ENCODE measurements at places on chromosomes 3 and 15.

GRCh38 chr3:100412912-100413590 is 11.7 kb downstream of the LNP1 start:
- no peak overlapping the region for H3K4me3 ChIP-seq
- H3K27me3 ChIP-seq: no peaks in the 10 kb centered on the region
- H3K4me1 ChIP-seq: no peaks in the 10 kb centered on the region
- no peak for DNase-seq
- H3K36me3 ChIP-seq: no peaks in the 10 kb centered on the region

DNA sequence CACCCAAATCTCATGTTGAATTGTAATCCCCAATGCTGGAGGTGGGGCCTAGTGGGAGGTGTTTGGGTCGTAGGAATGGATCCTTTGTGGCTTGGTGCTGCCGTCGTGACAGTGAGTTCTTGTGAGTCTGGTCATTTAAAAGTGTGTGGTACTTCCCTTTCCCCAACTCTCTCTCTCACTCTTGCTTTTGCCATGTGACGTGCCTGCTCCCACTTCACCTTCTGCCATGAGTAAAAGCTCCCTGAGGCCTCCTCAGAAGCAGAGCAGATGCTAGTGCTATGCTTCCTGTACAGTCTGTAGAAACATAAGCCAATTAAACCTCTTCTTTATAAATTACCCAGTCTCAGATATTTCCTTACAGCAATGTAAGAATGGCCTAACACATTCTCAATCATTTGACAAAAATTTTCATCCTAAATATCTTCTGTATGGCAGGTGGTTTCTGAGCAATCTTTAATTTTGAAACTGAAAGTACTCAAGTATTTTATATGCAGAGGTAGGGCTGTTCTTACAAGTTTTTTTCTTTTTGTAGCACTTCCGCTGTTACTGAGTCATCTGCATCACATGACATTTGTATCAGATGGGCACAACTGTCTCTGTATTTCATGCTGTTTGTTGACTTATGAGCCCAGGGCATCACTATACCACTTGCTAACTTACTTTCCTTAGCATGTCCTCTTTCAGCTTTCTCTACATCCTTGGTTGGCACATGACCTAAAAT is 8.8 kb downstream of the RPL39L start:
- no peaks in the 10 kb centered on the region for H3K4me1 ChIP-seq
- DNase-seq: no peak
- H3K36me3 ChIP-seq: no peaks in the 10 kb centered on the region

- H3K4me3 ChIP-seq: no peak overlapping the region
- DNase-seq: no peak
- H3K27me3 ChIP-seq: no peaks in the 10 kb centered on the region
Observed at GRCh38 chr3:77048186-77048585, 8.3 kb downstream of the ROBO2 start.

DNA sequence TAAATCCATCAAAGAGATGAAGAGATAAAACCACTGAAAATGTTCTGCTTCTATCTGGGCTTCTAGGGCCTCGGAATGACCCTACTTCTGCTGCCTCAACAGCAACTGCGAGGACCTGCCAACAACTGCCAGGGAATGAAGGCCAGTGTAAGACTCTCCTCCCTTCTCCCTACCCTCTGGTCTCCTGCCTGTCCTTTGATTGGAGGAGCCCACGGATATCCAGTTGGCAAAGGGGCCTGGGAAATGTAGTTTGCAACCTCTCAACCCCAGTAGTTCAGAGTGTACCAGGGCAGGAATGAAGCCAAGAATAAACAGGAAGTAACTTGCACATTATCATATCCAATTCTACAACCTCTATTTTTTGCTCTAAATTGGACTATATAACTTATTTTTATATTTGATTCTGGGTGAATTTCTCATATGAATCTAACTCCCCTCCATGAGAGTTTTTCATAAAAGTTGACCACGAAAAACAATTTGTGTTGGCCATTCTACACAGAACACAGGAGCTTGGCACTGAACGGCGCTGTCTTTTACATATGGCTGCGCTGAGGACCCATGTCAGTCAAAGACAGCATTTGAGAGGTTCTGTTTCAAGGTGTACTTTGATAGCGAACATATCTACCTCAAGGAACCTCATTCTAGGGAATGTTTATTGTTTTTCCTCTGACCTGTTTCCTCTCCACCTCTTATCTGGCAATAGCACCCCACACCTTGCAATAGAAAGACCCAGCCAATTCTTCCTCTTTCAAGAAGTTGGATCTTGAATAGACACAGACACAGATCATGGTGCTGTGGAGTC is 91.1 kb upstream of the RNF7 start:
- H3K4me1 ChIP-seq: peaks cover 6% of the 10 kb centered on the region
- H3K36me3 ChIP-seq: no peaks in the 10 kb centered on the region
- H3K4me3 ChIP-seq: no peak overlapping the region
- DNase-seq: peak; percentile 77
- no peak overlapping the region for H3K27ac ChIP-seq

DNA sequence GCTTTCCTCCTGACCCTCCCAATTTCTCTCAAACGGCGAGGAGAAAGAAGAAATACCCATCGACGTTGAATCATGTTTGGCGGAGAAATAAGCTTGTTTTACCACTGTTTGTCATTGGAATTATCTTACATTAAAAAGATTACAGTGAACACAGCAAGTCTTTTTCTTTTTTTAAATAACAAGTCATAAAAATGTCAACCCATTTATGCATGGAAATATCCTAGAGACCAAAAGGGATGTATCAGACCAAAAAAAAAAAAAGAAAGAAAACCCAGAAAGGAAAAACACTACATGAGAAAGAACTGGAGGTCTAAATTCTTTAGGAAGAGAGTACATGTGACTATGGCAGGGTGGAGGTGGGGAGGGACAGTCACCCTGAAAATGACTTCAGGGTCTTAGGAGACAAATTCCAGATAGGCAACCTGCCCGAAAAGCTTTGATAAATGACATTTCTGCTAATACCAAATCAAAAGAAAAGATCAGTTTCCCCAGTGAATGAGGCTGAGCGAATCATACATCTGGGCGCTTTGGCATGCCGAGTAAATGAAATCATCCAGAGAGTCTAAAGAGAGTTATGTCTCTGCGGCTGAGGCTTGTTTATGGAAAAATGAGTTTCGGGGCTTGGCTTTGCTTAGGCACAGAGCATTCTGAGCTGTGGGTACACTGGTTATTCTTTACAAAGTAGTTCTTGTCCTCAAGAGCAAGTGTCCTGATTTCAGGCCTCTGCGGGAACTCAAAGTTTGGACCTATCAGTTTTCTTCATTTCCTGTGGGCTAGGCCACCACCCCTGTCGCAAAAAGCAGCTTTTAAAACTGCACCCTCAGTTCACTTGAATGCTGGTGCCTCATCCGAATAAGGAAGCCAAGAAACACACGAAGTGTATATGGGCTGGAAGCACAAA is 110.1 kb upstream of the TGFBR2 start:
- H3K4me1 ChIP-seq: no peaks in the 10 kb centered on the region
- no peak for DNase-seq
- peak overlapping the region; percentile 18 for H3K27ac ChIP-seq
- H3K27me3 ChIP-seq: no peaks in the 10 kb centered on the region
- H3K4me3 ChIP-seq: no peak overlapping the region

DNA sequence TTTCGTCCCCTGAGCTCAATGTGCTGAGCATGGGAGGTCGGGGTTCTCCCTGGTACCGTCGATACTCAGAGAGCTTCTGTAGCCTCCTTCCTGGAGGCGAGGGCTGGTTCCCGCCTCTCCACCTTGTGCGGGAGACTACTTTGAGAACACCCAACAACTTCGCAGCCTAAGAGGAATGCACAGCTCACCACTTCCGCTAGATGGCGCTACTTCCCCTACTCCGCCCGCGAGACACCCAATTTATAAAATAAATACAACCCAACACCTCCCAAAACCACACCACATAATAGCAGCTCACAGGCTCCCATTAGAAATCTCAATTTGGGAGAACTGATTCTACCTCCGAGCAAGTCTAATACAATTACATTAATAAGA is 1.2 kb downstream of the RGMA start:
- no peaks in the 10 kb centered on the region for H3K27me3 ChIP-seq
- peaks cover 6% of the 10 kb centered on the region for H3K4me1 ChIP-seq
- H3K27ac ChIP-seq: peak overlapping the region; percentile 79
- DNase-seq: peak; percentile 88
- peak overlapping the region; percentile 68 for H3K4me3 ChIP-seq
- no peaks in the 10 kb centered on the region for H3K36me3 ChIP-seq

DNA sequence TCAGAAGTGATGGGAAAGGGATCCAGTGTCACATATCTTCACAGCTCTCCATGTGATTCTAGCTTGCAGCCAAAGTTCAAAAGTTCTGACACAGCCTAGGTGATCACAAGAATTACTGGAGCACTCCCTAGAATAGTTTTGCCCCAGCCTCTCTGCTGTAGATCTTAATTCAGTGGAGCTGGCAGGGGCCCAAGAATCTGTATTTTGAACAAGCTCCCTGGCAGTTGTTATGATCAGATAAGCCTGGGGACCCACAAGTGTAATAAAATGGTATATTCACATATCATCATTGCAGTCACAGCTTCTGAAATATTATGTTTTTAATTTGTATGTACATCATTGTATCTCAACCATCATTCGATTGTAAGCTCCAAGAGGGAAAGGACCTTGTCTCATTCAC is 62.3 kb downstream of the NOX5 start:
- H3K4me1 ChIP-seq: no peaks in the 10 kb centered on the region
- no peaks in the 10 kb centered on the region for H3K36me3 ChIP-seq
- H3K4me3 ChIP-seq: no peak overlapping the region
- no peaks in the 10 kb centered on the region for H3K27me3 ChIP-seq

GRCh38 chr15:100211855-100212850 is 129.6 kb downstream of the ADAMTS17 start:
- no peaks in the 10 kb centered on the region for H3K27me3 ChIP-seq
- H3K36me3 ChIP-seq: no peaks in the 10 kb centered on the region
- H3K27ac ChIP-seq: no peak overlapping the region
- peaks cover 24% of the 10 kb centered on the region for H3K4me1 ChIP-seq
- H3K4me3 ChIP-seq: no peak overlapping the region
- DNase-seq: peak; percentile 19

- no peaks in the 10 kb centered on the region for H3K27me3 ChIP-seq
- DNase-seq: no peak
- no peak overlapping the region for H3K4me3 ChIP-seq
- no peaks in the 10 kb centered on the region for H3K36me3 ChIP-seq
Observed at GRCh38 chr3:29263476-29263875, 17.4 kb upstream of the RBMS3 start.

GRCh38 chr15:59153466-59153865 is 48.5 kb downstream of the CCNB2 start:
- no peak overlapping the region for H3K27ac ChIP-seq
- DNase-seq: no peak
- no peak overlapping the region for H3K4me3 ChIP-seq

DNA sequence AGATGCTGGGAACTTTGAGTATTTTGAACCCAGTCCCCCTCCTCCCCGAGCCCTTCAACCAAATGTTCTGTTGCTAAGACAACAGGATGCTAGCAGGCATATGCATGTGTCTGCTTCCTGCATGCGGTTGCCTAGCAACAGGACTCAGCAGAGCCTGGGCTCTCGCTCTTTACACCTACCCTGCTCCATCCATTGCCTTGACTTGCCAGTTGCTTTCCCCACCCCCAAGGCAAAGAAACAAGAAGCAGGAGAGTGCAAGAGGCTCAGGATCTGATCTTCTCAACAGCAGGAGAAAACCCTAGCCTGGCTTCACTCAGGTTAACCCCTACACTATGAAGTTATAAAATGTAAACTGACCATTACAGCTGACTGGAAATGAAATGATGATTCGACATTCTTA is 393.0 kb downstream of the IGSF11 start:
- DNase-seq: no peak
- H3K4me3 ChIP-seq: no peak overlapping the region
- H3K27ac ChIP-seq: no peak overlapping the region
- H3K36me3 ChIP-seq: no peaks in the 10 kb centered on the region
- no peaks in the 10 kb centered on the region for H3K4me1 ChIP-seq

DNA sequence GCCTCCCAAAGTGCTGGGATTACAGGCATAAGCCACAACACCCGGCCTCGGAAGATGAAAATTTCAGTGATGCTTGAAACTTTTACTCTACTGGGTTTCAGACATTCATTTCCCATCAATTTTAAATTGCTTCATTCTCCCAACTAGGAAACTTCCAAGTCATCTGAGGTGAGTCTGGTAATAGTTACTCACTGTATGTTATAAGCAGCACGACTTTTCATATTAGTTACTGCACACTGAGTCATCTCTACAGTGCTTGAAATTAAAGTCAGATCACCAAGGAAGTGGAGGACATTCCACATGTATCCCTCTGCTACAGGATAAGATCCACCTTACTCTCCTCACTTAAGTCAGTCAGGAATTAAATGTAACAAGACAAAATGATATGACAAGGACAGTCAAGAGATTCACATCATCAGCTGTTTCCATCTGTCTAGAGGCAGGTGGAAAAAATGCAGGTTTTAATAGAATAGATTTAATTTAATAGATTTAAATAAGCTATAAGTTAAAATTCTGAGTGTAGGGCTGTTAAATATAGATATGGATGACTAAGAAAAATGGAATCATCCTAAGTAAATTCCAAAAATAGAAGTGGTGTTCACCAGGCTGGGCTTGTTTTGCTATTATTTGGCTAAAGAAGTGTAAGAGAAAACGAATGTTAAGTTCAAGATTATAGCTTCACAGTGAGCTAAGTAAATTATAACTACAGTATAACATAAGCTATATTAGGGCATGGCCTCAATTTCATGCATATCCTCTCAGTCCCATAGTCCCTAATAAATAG is 104.4 kb downstream of the TMCO5A start:
- H3K27me3 ChIP-seq: no peaks in the 10 kb centered on the region
- DNase-seq: no peak
- no peak overlapping the region for H3K27ac ChIP-seq
- H3K4me1 ChIP-seq: peaks cover 8% of the 10 kb centered on the region
- no peak overlapping the region for H3K4me3 ChIP-seq
- H3K36me3 ChIP-seq: no peaks in the 10 kb centered on the region

GRCh38 chr3:54056521-54056920 is 65.8 kb upstream of the CACNA2D3 start:
- H3K27ac ChIP-seq: no peak overlapping the region
- no peaks in the 10 kb centered on the region for H3K36me3 ChIP-seq
- H3K4me3 ChIP-seq: no peak overlapping the region
- no peaks in the 10 kb centered on the region for H3K27me3 ChIP-seq

DNA sequence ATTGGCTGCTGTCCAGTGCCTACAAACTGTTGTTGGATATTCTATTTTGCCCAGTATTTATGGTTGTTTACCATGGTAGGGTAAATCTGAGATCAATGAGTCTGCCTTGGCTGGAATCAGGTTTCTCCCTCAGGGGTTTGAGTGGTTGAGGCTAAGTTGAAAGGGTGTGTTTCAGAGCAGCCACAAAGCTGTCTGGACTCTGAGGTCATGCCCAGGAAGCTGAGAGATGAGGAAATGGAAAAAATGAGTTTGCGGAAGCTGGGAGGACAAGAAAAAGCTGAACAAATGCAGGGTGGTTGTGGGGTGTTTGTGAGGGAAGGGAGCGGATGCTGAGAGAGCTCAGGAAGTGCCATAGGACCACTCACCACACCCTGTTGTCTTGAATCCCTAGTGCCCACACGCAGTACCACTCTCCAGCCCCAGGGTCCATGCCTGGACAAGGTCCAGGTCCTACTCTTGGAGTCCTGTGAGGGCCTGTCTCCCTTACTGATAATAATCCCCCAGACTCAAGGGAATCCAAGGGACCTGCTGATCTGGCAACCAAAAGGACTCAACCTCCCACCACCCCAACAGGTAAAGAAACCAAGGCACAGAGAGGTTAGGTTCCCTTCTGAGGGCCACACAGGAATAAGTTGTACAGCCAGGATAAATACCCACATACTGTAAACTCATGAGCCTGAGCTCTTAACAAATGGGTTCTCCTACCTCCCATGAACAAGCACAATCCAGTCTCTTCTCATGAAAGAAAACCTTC is 81.6 kb downstream of the PPCDC start:
- no peaks in the 10 kb centered on the region for H3K36me3 ChIP-seq
- H3K4me3 ChIP-seq: no peak overlapping the region
- H3K27ac ChIP-seq: no peak overlapping the region

GRCh38 chr15:44468709-44469385 is 41.4 kb downstream of the CTDSPL2 start:
- no peaks in the 10 kb centered on the region for H3K4me1 ChIP-seq
- H3K27me3 ChIP-seq: no peaks in the 10 kb centered on the region

Measured in ovary (tissue), 10 donors.